ENCODE measurements at places on chromosomes 3 and 15. TPM values are rescaled to one million over a fixed set of nuclear protein-coding genes. Genes with fewer than 3 reads are reported as not detected.

GRCh38 chr3:161851941-161852566 is 355.4 kb downstream of the OTOL1 start:
- DNase-seq = no peak

CHRNA3 gene
- not detected for total RNA-seq

DNA sequence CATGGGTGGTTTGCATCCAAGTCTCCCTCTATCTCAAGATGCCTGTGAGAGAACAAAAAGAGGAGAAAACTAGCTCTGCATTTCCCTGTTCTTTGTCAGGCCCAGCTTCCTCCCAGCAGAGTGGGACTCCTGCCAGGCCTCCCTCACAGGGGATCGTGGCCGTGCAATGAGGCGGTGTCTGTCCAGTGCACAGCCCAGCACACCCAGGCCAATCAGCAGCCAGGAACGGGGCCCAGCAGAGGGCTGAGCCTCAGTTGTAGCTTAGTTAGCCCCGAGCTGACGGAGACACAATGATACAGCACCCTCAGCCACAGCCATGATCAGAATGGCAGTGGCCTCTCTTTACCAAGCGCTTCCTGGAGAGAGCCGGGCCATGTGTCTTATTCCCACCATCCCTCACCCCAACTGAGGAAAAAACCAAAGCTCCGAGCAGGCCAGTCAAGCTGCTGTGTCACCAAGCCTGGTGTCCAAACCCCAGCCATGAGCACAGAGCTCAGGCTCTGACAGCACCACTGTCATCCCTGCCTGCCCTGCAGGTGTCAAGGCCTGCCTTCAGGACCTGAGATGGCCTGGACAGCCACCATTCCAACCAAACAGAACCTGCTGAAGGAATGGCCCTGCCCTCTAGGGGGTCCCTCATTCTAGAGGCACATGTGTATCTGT is 71.1 kb downstream of the DNAJB8 start:
- no peak for DNase-seq

GRCh38 chr3:28816017-28816416 is 464.9 kb upstream of the RBMS3 start:
- DNase-seq = no peak

AQP9 gene
- 0.14 TPM for total RNA-seq

- DNase-seq = no peak
Measured at GRCh38 chr3:46024131-46024530, 3.2 kb downstream of the XCR1 start.

DNA sequence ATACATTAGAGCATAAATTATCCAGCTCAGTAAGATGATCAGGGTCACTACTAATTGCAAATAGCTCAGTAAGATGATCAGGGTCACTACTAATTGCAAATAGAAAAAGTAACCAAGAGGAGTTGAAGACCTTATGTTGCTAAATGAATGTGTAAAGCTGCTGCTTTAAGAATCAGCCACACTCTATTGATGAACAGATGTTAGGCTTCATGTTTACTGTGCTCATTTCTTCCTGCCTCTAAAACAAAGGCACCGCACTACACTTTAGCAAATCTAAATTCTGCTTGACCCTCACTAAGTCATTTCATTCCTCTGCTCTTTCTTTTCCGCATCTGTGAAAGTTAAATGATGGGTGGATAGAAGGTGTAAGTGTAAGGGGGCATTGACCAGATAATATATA is 92.6 kb upstream of the PLSCR4 start:
- no peak for DNase-seq

TTLL13 gene
- total RNA-seq = not detected

DNA sequence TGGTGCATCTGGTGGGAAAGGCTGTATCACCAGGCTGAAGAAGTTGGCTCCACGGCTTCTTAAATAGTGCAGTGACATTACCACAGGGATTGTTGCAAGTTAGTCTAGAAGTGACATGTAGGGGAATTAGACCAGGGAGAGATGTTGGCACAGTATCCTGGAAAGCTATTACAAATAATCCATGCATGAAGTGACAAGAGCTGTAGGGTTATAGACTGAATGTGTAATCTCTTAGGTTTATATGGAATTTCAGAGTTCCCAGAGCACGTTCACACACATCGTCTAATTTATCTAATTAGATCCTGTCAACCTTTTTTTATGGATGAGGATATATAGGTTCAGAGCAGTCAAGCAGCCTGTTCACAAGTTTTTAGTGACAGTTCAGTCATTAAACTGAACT is 37.3 kb upstream of the APH1B start:
- no peak for DNase-seq

DNA sequence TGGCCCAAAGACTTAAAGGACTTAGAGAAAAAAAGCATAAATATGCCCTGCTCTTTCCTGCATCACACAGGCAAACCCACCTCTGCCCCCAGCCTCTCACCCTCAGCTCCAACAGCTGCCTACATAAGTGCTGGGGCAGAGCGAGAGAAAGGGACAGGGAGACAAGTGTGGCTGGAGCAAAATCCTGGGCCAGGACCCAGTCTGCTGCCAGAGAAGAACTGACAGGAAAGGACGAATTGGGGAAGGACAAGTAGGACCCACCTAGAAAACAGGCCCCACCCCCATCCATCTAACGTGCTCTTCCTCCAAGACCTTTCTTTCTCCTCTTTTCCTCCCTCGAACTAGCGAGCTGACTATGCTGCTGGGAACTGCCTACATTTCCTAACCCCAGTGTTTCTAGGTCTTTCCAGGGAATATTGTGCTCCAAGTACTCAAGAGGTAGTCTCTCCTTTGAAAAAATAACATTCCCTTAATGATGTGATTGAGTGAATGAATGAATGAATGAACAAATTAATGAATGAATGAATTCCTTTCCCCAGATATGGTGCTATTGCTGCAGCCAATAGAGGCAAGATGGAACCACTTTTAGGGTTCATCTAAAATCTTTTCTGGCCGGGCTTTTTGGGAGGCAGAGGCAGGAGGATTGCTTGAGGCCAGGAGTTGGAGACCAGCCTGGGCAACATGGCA is 18.4 kb downstream of the IGDCC4 start:
- no peak for DNase-seq

- no peak for DNase-seq
Measured at GRCh38 chr15:26773067-26773877, 406 bp upstream of the GABRB3 start.

DNA sequence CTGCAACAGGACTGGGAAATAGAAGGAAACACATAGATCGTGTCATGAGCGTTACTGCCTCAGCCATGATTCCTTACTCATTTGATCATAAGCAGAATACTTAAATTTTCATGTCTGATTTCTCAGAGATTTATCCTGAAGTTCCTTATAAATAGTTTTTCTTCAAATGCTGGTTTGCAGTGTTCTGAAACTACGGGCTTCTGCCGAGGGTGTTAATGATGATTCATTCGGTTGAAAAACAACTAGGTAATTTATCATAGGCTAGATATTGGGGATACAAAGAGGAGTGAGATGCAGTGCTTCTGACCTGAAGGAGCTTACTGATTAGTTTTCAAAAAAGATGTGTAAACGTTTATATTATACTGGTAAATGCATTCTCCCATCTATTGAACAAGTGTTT is 428.9 kb downstream of the NLGN1 start:
- no peak for DNase-seq

- DNase-seq = no peak
Measured at GRCh38 chr3:116445311-116445841, at the start of gene LSAMP. LSAMP (minus strand) TSS chr3:116445487.

GRCh38 chr3:82329300-82329699 is 567.9 kb upstream of the GBE1 start:
- no peak for DNase-seq

- DNase-seq = no peak
Measured at GRCh38 chr3:170585937-170586310, at the start of gene SLC7A14. SLC7A14 (minus strand) TSS chr3:170586075; CDS start chr3:170526936, 59,139 bp downstream.

GRCh38 chr3:154214306-154214705 is 93.1 kb downstream of the ARHGEF26 start:
- peak; percentile 13 for DNase-seq

DNA sequence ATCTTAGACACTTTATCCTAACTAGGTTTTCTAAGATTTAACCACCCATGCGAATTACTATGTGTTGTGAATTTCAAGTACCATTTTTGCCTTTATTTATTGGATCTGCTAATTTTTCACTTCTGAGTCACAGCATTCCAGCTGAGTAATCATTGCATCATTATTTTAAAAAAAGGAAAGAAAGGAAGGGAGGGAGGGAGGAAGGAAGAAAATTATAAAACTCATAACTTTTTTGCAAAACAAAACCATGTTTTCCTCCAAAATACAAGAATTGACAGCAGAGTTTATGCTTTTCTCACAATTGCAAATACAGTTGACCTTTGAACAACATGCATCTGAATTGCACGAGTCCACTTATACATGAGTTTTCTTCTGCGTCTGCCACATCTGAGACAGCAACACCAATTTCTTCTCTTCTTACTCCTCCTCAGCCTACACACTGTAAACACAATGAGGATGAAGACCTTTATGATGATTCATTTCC is 651.4 kb upstream of the NECTIN3 start:
- DNase-seq = peak; percentile 68

GP9 gene
- not detected for total RNA-seq

GASK1A gene
- 0.99 TPM for total RNA-seq

RGMA gene
- total RNA-seq = 1.4 TPM

DNA sequence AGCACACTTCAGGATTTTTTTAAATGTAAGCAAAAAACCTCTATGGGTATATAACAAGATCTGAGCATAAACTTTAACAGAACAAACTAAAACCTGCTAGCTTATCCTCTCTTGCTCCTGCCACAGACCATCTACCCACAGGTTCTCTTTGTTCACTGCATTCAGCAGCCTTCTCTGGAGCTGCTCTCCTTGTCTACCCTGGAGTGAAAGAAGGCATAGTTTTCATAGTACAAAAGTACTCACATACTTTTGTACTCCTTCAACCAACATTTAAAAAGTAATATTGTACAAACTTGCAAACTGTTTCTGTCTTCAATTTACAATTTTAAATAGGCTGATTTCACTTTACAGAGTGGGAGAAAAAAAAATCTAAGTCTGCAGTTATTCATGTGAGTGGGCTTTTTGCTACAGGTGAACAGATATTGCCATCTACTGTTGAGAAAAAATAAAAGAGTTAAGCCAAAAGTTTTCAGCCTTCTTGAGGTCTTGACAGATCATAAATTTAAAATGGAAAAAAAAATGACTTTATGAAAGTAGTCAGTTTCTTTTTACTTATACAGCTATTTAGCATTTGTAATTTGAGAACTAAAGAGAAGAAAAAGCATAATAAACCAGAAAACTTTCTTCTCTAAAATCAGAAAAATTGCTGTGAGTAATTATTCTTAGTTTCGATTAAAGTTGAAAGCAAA is 20.4 kb downstream of the TERC start:
- no peak for DNase-seq

DNA sequence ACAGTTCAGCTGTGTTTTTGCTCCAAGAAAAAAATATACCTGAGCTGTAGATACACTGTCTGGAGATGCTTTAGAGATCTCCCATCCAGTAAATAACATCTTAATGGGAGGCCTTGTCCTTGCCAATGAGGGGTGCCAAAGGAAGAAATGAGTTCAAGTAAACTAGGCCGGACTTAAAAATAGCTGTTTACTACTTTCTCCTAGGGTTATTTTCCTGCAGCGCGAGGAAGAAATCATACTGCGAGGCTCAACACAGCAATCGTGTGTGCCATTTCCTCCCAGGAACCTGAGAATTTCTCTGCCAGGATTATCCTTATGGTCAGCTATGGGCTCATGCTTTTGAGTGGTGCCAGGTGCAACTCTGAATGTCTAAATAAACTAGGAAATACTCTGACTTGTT is 71.9 kb downstream of the CMTM8 start:
- no peak for DNase-seq

DNA sequence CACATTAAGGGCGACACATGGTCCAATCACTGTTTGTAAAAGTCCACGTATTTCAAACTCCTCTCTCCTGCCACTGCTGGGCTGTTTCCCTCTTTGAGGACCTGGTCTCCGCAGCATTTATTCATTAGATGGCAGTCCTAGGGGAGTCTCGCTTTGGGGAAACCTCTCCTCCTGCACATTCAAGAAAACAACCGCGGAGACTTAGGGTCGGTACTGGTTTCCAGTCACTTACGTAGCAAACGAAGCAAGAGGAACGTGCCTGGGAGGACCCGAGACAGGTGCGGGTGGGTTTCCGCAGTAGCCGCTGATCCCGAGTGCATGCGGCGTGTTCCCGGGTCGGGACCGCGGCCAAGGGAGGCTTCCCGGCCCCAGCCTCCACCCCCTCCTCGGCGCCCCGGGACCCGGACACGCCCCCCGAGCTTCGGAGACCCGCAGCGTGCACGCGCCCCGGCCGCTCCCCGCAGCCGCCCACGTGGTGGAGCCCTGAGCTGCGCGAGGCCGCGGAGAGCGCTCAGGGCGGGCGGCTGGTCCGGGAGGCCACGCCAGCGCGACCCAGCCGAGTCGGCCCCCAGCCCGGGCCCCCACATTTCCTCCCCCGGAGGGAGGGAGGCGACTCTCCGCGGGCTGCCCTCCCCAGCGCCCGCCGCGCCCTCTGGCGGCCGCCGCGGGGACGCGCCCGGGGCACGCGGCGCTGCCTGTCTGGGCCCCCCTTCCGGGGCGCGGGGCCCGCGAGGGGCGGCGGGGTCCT is 1.1 kb upstream of the IGF1R start:
- peak; percentile 72 for DNase-seq

- no peak for DNase-seq
Measured at GRCh38 chr15:43966646-43967045, 139.8 kb downstream of the WDR76 start.

- DNase-seq = no peak
Measured at GRCh38 chr15:68994981-68995761, 19.3 kb upstream of the NOX5 start.

EPB42 gene
- not detected for total RNA-seq

PLOD2 gene
- 22.9 TPM for total RNA-seq

CAPN3 gene
- total RNA-seq = 3.8 TPM

GRCh38 chr3:71728632-71729342 is 3.6 kb upstream of the EIF4E3 start:
- DNase-seq = no peak

DNA sequence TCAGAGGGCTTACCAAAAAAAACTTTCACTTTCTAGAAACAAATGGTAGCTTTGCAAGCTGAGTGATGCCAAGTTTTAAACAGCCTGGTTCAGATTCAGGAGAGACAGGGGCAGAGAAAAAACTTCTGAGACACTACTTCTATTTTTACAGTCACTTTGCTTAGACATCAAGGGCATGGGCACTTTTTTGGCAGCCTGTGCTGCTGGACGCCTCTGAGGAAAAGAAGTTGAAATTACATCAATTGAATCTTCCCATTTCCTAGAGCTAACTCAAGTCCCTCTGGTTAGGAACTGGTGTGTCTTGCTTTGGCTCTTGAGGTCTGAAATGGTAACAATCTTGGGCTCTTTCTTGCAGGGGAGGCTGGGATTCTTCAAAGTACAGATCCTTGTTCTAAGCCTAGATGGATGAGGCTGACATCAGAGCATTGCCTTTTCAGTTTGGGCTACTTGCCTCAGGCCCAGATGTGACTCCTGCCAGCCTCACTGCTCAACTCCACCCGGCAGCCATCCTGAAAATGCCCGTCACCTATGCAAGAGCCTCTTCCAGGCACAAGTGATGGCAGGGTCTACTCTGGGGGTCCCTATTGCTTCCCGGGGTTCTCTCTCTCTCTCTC is 357.5 kb downstream of the FOXP1 start:
- no peak for DNase-seq

SCAANT1 gene
- not detected for total RNA-seq

- no peak for DNase-seq
Measured at GRCh38 chr3:73228000-73228399, 166.5 kb downstream of the EBLN2 start.

HHLA2 gene
- total RNA-seq = not detected

All from foreskin keratinocyte (primary cell).